ENCODE measurements at places on chromosomes 5 and 9.
A peak's percentile ranks its signal among the peaks of the same experiment; 100 is the strongest.

DNA sequence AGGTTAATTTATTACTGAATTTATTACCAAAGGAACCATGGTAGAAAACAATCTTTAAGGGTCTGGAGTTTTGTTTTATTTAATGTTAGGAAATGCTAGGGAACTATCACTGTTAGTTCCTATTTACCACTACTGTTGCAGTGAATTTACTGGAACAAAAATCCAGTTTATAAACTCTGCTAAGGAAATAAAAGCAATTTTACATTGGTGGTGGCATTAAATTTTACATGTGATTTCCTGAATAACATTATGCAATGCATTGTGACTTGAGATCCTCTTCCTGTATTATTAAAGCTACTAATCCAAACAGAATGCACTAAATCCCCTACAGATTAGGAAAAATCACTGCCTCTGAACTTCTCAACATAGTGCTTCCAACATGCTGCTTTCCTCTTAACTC, 599.5 kb upstream of the PTGER4 start:
- no peak for DNase-seq

- peak; percentile 92 for DNase-seq
These were observed at the start of gene PIP5KL1 for GRCh38 chr9:127930231-127931091. TSS of gene PIP5KL1 (minus strand) at chr9:127930777. CDS start at chr9:127930752, 25 bp downstream.

DNA sequence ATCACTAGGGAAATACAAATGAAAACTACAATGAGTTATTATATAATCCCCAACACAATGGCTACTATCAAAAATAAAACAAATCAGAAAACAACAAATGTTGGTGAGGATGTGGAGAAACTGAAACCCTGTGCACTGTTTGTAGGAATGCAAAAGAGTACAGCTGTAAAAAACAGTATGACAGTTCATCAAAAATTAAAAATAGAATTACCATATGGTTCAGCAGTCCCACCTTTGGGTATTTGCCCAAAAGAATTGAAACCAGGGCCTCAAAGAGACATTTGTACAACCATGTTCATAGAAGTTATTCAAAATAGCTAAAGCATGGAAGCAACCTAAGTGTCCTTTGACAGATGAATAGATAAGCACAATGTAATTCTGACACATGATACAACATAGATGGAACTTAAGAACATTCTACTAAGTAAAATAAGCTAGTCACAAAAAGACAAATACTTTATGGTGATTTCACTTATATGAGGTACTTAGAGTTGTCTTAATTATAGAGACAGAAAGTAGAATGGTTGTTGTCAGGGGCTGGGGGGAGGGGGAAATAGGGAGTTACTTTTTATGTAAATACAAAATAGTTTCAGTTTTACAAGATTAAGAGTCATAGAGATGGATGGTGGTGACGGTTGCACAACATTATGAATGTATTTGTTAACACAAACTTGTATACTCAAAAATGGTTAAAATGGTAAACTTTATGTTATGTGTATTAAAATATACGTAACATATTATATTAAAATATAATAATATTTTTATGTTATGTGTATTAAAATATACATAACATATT, 102.8 kb downstream of the KCTD16 start:
- no peak for DNase-seq

DNA sequence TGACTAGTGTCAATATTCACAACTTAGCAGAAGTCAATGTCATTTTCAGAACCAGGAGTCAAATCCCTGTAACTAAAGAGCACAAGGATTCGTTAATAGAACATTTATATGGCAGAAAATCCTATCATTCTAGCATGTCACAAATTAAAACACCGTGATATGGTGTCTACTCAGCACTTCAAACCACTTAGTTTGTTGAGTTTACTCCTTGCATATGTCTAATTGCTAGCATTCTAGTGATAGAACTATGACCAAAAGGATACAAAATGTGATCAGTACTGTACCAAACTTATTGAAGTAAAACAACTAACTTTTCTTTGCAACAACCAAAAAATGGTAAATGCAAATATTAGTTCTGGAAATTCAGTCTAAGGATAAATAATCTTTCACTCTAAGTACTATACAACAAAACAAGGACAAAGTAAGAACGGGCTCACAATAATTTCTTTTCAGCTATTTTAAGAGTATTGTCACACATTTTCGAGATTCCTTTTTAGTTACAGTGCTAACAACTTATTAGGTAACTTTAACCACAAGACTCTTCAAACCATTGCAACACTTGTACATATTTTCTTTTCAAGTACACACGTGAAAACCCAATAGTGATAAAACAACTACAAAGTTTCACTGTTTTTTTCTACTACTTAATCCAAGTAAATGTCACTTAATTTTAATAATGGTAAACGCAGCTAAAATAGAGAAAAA, 845.2 kb upstream of the CDH10 start:
- no peak for DNase-seq

GRCh38 chr9:109168170-109168569, 1.1 kb upstream of the FRRS1L start:
- no peak for DNase-seq

DNA sequence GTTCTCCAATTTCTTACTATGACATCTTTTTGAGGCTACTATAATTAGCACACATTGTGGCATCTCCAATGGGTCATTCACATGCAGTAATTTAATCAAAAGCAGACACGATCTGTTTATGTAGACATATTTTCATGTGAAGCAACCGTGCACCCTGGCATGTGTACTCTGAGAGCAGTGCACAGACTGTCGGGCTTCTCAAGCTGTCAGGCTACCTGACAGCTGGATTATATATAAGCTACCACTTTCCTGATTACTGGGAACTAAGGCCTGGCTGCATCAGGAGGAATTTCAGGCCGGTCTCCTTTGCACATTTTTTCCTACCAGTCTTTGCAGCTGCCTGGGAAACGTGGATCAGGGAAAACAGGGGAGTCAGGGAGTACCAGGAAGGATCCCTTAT, 197.5 kb downstream of the MAPKAP1 start:
- DNase-seq = no peak

DNA sequence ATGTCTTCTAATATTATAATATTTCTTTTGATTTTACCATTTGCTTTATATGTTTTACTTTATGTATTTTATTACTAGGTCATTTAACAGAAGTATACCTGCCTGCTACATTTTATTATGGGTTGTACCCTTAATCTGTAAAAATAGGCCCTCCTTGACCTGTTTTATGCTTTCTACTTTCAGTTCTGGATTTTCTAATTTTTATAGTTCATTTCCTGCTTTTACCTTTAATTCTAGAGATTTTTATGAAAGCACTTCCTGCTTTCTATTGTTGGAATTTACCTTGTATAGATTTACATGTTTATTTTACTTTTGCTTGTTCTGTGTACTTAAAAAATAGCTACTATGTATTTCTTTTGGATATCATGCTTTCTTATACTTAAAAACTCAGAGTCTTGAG, 20.6 kb downstream of the ZNF618 start:
- no peak for DNase-seq

- DNase-seq = no peak
These were observed 99.9 kb downstream of the SSBP2 start for GRCh38 chr5:81650987-81651386.

- DNase-seq = no peak
These were observed 4.9 kb downstream of the DAPK1 start for GRCh38 chr9:87502391-87503221.

- peak; percentile 22 for DNase-seq
These were observed 99.5 kb upstream of the MSX2 start for GRCh38 chr5:174624733-174625522.

DNA sequence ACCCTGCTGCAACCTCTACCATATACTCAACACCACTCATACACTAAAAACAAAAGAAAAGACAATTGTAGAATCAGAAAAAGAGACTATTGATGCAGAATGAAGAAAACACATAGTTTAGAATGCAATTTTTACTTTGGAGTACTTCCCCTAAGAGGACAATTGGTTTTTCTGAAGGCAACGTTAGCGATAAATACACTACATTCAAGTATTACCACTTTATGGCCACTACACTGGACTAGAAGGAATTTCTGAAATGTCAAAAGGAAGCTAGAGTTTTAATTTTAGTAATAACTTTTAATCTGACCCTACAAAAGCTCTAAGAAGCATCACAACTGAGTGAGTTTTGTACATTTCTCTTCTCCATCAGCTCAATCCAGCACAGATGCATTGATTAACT, 24.7 kb downstream of the PUM3 start:
- no peak for DNase-seq

GRCh38 chr9:70954596-70955143, 166.8 kb downstream of the TRPM3 start:
- no peak for DNase-seq

DNA sequence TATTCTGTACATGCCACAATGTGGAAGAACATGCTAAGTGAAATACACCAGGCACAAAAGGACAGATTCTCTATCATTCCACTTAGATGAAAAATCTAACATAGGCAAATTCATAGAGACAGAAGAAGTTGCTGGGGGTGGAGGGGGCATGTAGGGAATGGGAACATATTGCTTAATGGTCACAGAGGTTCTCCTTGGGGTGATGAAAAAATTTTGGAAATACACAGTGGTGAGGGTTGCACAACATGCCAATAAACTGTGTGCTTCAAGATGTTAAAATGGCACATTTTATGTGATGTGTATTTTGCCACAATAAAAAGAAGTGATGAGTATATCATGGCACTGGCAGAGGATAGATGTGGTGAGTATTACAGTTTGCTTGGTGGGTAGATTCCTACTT, 111.9 kb downstream of the SUSD1 start:
- DNase-seq = no peak

DNA sequence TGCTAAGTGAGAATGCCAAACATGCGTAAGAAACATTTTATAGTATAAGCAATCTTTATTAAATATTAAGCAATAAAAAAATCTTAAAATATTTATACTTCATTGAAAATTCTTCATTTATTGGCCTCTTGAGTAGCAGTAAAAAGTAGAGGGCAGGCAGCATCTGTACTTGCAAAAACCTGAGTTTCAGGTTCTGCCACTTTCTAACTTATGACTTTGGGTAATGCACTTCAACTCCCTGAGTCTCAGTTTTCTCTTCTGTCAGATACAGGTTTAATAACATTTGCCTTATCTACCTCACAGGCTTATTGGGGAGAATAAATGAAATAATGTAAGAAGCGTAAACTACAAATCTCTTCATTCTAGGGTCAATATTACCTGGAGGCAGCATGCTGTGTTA, 19.8 kb upstream of the MCTP1 start:
- no peak for DNase-seq

DNA sequence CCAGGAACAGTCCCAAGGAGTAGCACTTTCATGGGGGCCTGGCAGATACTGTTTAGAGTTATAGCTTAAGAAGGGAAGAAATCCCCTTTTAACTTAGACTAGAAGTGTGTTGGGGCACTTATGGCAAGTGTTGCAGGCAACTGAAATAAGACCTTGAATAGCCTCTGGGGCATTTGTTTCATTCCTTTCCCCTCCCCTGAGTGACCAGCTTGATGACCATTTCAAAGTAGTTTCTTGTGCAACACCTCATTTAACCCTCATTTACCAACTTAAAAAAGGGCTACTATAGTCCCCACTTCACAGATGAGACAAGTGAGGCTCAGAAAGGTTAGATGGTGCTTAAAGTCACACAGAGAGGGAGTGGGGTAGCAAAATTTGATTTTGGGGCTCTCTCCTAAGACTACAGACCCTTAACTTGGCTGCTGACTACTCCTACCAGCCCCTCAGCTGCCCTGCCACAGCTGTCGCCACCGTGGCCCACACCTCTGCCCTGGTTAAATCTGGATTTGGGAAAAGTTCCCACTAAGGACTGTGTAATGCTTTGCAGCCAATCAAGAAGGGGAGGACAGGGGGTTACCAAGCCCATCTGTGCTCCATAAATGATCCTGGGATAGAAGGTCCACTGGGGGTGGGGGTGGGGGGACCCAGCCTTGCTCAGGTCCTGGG, 5.5 kb downstream of the PDLIM4 start:
- DNase-seq = no peak

DNA sequence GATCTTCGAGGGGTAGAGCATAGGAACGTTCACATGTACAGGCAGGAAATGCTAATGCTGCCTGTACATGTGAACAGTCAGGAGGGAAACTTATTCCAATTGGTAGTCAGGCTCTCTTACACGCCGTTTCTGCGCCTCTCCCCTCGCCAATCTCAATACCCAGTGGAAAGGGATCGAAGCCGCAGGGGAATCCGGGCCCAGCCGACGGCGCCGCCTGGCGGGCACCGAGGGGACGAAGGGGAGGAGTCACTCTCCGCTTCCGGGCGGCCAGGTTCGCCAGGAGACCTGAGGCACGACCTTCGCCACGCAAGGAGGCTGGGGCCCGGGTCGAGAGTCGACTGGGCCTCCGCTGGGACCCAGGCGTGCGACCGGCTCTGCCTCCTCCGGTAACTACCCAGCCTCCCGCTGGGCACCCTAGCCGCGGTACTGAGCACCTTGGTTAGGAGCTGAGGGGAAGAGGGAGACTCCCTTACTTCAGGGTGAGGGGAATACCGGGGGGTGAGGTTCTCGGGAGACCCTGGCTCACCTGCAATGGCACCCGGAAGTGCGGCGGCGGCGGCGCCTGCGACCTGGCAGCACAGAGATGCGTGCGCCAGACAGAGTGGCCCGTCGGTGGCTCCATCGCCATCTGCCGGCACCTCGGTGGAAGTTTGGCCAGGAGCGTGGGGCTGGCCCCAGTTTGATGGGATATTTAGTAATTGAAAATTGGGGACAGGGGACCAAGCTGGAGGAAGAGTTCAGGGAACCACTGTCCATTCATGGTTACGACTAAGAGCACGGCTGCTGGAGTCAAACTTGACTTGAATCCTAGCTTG, at the start of gene PIGO:
TSS of gene PIGO (minus strand) at position 557 of the 815 bp plus-strand sequence. CDS start 1,026 bp downstream, outside the sequence.
- DNase-seq = peak; percentile 73
